Activated CD4-positive, alpha-beta T cell treated with anti-CD3 and anti-CD28 coated beads, Interleukin-2, amount 50 U/mL, for 4 hours (primary cell): ENCODE measurements at places on chromosomes 6 and 20.

- no peak for DNase-seq
Observed at GRCh38 chr6:142458836-142459235, 157.0 kb downstream of the ADGRG6 start.

DNA sequence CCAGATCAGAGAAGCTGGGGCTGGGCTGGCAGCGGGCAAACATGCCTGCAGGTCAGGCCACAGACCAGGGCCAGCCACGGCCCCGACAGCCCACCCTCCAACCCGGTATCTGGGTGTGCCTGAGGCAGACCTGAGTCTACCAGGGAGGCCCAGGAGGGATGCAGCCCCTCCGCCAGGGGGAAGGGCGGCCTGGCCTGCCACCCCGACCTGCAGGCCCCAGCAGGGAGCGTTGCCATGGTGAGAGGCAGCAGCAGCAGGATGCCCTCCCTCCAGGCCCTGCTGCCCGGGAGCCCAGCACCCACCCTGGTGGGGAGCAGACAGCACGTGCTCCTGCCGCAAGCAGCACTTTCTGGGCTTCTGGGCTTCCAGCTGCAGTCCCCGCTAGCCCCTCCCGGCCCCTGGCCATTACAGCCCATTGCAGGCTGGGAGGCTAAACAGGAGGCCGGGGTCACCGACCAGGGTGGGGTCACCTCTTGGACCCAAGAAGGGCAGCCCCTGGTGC is 3.8 kb upstream of the EEF1A2 start:
- DNase-seq, result no peak

DNA sequence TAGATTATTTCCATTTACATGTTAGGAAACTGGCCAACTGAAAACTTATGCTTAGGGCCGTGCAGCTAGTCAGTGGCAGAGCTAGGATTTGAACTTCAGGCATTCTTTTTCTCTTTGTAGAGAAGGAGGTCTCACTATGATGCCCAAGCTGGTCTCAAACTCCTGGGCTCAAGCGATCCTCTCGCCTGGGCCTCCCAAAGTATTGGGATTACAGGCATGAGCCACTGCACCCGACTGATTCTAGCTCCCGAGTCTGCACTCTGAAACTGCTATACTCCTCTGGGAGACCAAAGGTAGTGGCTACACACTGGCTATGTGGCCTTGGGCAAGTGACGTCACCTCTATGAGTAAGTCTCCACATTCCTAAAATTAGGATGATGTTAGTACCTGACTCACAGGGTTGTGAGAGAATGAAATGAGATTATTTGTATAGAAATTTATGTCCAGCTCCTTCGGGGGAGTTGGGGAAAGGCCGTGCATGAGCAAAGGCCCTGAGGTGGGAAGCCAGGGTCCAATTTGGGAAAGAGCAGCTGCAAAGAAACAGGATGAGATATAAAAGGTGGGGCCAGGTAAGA is 6.4 kb downstream of the PLTP start:
- no peak for DNase-seq

GRCh38 chr20:11229772-11230171 is 556.0 kb upstream of the JAG1 start:
- no peak for DNase-seq

- no peak for DNase-seq
Observed at GRCh38 chr20:40497899-40498691, 190.9 kb downstream of the MAFB start.

GRCh38 chr6:124765280-124765679 is 197.0 kb upstream of the RNF217 start:
- DNase-seq, result no peak

DNA sequence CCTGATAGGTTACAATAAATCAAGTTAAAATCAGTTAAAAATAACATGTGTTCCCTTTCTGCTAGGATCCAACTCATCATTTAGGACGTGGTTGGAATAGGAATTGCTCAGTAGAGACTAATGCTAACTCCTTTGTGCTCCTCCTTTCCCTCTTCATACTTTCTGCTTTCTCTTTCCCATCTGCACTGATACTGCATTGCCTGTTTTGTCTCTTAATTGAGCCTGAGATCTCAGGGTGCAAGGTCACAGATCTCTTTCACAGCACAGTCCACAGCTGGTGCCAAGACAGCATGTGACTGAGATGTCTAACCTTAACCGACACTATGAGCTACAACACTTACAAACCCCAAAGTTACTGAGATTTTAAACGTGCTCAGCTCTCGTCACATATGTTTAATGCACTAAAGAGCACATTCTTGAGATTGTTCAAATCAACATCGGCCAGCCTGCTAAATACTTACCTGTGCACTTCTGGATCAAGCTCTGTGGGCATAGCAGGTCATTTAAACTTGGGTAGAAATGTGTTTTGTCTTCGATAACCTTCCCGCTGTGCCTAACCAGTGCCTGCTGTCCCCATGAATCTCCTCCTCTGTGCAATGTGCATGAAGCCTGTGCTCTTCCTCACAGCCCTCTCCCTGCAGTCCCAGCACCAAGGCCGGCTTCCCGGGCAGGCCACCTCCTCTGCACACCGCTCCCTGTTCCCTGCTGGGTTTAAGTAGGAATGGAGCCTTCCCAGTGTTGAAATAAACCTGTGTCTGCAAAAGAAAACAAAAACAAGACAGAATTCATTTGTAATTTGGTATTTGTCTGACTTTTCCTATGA is 39.6 kb upstream of the AFDN start:
- no peak for DNase-seq

GRCh38 chr20:5489601-5490000 is 172.8 kb upstream of the PROKR2 start:
- DNase-seq, result no peak

- DNase-seq, result no peak
Observed at GRCh38 chr6:3340358-3340802, 81.6 kb downstream of the PSMG4 start.

DNA sequence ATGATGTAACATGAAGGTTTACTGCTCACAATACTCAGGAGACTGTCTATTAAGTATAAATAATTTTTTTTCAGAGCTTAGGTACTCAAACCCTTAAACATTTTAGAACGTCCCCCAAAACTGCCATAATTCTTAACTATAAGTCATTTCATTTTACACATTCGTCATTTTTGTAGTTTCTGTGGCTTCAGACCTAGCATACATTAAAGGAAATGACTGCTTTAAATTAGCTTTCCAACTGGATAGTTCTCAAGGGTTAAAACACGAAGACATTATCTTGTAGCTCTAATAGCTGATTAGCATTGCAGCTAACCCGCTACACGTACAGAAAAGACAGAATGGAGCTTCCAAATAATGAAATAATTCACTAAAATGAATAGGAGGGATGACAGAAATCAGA is 24.9 kb upstream of the PLN start:
- DNase-seq, result no peak
